Uterus (tissue), 4 donors: ENCODE measurements at places on chromosomes 13 and 19.

DNA sequence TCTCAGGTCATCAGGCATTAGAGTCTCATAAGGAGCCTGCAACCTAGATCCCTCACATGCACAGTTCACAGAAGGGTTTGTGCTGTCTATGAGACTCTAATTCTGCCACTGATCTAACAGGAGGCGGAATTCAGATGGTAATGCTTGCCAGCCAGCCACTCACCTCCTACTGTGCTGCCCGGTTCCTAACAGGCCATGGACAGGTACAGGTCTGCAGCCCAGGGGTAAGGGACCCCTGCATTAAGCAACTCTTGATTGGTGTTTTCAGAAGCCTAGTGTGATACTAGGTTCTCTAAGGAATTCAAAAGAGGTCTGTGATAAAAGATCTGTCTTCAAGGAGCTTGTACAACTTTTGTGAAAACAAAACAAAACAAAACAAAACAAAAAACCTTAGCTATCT is 31.1 kb downstream of the CAB39L start:
- no peak for DNase-seq

- DNase-seq = no peak
Observed at GRCh38 chr13:40624383-40624782, 42.1 kb downstream of the FOXO1 start.

DNA sequence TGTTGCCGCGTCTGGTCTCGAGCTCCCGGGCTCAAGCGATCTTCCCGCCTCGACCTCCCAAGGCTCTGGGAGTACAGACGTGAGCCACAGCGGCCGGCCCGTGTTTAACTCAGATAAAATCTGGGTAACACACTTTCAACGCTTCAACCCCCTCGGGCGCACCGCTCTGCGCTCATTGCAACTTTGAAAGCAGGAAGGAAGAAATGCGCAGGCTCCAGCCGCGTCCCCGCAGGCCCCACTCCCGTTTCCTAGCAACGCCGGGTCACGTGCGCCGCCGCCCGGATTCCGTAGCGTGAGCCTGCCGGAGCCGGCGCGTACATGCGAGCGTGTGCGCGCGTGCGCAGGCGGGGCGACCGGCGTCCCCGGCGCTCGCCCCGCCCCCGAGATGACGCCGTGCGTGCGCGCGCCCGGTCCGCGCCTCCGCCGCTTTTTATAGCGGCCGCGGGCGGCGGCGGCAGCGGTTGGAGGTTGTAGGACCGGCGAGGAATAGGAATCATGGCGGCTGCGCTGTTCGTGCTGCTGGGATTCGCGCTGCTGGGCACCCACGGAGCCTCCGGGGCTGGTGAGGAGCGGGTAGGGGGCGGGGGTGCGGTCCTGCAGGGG is at the start of gene BSG:
TSS of gene BSG (plus strand) at position 457 of the 603 bp plus-strand sequence. CDS start at position 496, 39 bp downstream.
- DNase-seq = peak; percentile 98

- DNase-seq = no peak
Observed at GRCh38 chr19:6012426-6013170, 34.7 kb upstream of the RANBP3 start.

GRCh38 chr13:85575110-85575509 is 224.1 kb downstream of the SLITRK6 start:
- no peak for DNase-seq

DNA sequence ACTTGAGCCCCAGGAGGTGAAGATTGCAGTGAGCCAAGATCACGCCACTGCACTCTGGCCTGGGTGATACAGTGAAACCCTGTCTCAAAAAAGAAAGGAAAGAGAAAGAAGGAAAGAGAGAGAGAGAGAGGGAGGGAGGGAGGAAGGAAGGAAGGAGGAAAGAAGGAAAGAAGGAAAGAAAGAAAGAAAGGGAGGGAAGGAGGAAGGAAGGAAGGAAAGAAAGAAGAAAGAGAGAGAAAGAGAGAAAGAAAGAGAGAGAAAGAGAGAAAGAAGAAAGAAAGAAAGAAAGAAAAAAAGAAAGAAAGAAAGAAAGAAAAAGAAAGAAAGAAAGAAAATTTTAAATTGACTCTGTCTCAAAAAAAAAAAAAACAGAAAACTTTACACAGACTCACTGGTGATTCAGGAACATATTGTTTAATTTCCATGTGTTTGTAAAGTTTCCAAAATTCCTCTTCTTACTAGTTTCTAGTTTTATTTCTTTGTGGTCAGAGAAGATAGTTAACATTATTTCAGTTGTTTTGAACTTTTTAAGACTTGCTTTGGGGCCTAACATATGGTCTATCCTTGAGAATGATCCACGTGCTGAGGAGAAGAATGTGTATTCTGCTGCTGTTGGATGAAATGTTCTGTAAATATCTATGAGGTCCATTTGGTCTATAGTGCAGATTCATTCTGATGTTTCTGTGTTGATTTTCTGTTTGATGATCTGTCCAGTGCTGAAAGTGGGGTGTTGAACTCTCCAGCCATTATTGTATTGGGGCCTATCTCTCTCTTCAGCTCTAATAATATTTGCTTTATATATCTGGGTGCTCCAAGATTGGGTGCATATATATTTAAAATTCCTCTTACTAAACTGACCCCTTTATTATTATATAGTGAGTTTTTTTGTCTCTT is 204.4 kb upstream of the SERP2 start:
- DNase-seq = no peak

DNA sequence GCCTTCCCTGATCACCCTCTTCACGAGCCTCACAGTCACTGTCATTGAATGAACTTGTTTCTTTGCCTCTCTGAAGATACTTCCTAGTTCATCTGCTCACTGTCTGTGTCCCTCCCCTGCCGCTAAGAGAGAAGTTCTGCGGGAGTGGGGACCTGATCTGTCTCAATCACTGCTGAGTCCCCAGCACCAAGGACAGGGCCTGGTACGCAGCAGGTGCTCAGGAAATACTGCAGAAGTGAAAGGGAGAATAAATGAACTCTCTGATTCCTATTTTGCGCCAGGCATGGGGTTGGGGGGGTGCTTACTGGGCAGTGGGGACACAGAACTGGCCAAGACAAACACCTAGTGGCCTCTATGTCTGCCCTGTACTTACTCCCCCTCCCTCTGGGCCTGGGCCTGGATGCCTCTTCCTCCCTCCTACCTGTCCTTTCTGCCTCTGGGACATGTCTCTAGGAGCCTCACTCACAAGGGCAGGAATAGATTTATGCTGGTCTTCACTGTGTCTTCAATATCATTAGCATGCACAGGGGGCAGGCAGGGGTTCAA is 17.5 kb downstream of the FCGBP start:
- no peak for DNase-seq

- DNase-seq = no peak
Observed at GRCh38 chr19:4609878-4610511, 29.3 kb upstream of the TNFAIP8L1 start.

GRCh38 chr13:80923907-80924306 is 583.0 kb upstream of the SPRY2 start:
- DNase-seq = no peak

DNA sequence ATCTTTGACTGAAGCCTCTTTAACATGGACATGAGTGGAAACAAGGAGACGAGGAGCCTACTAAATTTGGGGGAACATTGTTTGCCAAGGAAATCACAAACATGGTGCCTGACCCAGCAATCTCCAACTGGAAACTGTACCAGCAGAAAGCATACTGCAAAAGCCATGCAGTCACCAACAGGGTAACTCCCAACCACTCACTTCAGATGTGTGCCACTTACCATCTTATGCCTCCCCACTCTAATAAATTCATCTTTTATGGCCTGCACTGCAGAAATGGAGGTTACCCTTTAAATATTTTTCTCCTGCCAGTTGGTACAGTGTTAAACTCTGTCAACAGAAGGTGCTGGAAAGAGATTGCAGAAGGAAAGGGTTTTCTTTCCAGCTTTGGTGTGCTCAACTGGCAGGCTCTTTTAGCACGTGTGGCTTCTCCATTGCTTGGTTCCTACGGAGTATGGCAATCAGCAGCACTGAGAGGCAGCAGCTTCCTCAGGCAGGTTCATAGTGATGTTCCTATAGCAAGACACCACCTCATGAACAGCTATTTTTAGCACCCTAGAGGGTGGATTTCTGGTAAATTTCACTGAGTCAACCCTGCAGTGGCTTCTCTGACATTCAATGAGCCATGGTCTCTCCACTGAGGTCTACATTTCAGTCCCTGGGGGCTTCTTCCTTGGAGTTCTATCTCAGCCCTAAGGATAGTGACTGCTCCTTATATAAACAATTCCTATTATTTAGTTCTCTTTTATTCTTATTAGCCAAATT is 21.4 kb downstream of the MIR17HG start:
- DNase-seq = no peak

- no peak for DNase-seq
Observed at GRCh38 chr13:59261928-59262488, 901.7 kb downstream of the DIAPH3 start.

GRCh38 chr13:46378411-46378810 is 8.6 kb downstream of the RUBCNL start:
- DNase-seq = no peak

GRCh38 chr19:7619671-7620441 is 9.5 kb downstream of the XAB2 start:
- no peak for DNase-seq

- no peak for DNase-seq
Observed at GRCh38 chr19:1469255-1470054, 9.6 kb downstream of the C19orf25 start.

GRCh38 chr19:16436780-16437332 is 34.9 kb downstream of the EPS15L1 start:
- DNase-seq = no peak

DNA sequence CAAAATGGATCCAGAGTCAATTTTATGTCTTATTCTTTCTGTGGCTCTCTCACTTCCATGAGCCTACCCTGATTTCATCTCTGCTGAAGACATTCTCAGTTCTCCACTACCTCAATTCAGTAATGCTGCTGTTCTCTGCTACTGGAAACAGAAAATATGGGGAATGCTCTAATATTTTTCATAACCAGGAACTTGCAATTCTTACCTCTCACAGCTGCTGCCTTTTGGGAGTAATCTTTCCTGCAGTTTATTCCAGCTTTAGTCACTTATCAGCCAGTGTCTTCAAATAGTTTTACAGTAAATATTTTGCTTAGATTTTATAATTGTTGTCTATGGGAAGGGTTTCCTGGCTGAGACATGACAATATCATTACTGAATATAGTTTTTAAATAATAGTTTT is 145.1 kb upstream of the UFM1 start:
- no peak for DNase-seq

DNA sequence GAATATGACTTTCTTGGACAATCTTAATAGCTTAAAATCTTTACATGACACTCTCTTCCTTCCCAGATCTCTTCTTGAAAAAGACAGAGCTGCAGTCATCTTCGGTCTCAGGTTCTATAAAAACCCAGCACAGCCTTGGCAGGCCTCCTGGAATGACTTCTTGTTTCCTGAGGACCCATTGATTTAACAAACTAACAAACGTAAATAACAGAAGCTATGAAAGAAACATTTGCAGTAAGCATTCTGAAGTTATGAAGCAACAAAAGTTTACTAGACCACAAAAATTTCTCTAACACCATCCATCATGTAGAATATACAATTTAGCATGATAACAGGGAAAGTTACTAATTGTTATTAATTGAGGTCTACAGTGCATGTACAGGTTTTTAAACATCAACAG is 62.8 kb upstream of the STARD13 start:
- DNase-seq = no peak

DNA sequence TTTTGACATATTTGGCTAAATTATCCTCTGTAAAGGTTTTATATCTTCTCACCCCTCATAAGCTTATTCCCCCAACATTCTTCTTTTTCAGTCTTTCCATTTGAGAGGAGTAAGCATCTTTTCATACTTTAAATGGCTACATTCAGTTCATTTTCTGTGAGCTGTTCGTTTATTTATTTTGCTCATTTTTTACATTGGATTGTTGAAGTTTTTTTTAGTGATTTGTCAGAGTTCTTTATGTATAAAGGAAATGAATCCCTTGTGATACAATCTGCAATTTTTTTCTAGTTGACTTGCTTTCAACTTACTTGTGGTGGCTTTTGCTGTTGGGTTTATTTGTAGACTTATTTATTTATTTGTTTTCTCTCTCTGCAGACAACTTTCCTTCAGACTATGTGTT is 250.3 kb downstream of the DLEU7 start:
- DNase-seq = no peak

GRCh38 chr13:41720839-41721561 is 239.9 kb downstream of the VWA8 start:
- no peak for DNase-seq

DNA sequence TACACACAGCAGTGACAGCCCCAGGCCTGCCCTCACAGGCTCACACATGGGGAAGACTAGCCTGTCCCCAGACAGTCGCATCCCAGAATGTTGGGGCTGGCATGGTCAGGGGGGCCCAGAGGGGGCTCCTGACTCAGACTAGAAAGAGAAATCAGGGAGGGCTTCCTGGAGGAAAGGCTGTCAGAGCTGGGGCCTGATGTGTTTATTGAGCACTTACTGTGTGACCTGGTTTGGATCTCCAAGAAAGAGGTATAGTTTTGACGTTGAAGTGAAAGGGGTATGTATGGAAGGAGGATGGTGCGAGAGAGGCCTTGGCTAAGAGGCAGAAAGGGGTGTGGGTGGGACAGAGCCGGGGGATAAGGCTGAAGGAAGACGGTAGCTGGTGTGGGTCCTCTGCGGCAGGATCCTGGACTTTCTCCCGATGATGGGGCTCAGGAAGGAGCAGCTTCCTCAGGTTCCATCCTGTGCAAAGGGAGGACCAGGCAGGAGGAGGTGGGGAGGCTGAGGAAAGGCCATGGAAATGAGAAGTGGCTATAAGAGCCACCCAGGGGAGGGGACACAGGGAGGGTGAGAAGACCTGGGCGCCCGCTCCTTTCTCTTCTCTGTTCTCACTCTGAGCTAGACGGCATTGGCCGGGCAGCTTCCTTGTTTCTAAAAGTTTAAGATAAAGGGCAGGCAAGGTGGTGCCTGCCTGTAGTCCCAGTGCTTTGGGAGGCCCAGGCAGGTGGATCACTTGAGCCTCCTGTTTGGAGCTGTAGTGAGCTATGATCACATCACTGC is 16.1 kb upstream of the BCL3 start:
- no peak for DNase-seq

GRCh38 chr19:58450856-58451357 is 515 bp upstream of the ZNF324B start:
- DNase-seq = no peak
